ENCODE measurements at places on chromosomes 7 and 10. TPM values are rescaled to one million over a fixed set of nuclear protein-coding genes. Genes with fewer than 3 reads are reported as not detected.

Gene GBX1
- not detected for polyA plus RNA-seq

Gene GPR141
- 0.49 TPM for polyA plus RNA-seq

GRCh38 chr10:28719789-28720436, 42.6 kb downstream of the BAMBI start:
- no peak for DNase-seq

GRCh38 chr7:110590415-110590814, 500.5 kb upstream of the LRRN3 start:
- no peak for DNase-seq

GRCh38 chr10:44281089-44281613, 103.7 kb downstream of the CXCL12 start:
- DNase-seq, result no peak
